Breast epithelium (tissue), 4 donors: ENCODE measurements at places on chromosomes 7 and 10. TPM values are rescaled to one million over a fixed set of nuclear protein-coding genes. Genes with fewer than 3 reads are reported as not detected.
A peak's percentile ranks its signal among the peaks of the same experiment; 100 is the strongest.

DNA sequence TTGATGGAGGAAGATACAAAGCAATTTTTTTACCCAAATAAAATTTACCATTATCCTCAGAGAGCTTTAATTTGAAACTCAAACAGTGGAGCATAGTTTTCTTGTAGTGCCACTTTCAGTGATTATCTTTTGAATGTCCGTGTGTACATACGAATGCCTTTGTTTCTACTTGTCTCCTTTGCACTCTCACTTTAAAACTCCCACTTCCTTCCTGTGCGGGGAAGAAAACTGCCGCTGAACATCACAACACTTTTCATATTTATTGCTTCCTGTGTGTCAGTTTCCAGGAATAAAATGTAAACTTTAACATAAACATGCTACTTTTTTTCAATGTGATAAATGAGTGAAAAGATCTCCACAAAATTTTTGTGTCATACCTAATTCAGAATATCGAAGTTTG is 102.4 kb downstream of the SEMA3A start:
- no peak for DNase-seq
- H3K36me3 ChIP-seq: no peaks in the 10 kb centered on the region

- H3K27ac ChIP-seq: no peak overlapping the region
- H3K4me1 ChIP-seq: no peaks in the 10 kb centered on the region
- H3K4me3 ChIP-seq: no peak overlapping the region
These were observed 6.1 kb downstream of the GUSB start for GRCh38 chr7:65975814-65976445.

DNA sequence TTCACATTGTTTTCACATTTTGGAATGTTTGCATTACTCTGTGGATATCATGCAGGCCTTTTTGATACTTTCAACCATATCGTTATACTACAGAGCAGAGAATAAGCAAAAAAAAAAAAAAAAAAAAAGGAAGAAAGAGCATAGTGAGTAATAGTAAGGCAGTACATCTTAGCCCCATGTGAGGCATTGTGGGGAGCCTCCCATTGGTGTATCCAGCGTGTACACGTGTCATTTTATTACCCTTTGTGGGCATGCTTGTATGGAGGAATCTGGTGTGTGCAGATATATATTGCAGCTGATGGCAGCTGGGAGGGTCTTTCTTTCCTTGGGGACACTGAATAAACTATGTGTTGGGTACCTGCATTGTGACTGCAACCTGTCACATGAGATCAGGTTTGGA is 19.6 kb downstream of the R3HCC1L start:
- H3K36me3 ChIP-seq: no peaks in the 10 kb centered on the region
- H3K27ac ChIP-seq: no peak overlapping the region
- DNase-seq: no peak
- no peak overlapping the region for H3K4me3 ChIP-seq

DNA sequence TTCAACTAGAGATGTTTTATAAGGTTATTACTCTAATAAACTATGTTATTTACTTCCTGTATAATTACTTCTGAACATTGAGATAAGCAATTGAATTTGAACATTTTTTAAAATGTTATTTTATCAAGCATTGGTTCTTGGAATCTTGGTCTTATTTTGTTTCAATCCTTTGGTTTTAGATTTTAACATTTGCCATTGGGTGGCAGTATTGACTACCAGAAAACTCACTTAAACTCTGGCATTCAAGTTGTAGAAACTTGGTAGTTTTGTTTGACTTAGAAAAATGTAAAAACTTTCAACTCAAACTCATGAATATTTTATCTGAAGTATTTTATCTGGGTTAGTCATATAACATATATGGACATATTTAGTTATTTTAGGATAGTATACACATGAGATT is 48.1 kb downstream of the ATRNL1 start:
- no peak overlapping the region for H3K27ac ChIP-seq
- H3K4me1 ChIP-seq: no peaks in the 10 kb centered on the region
- DNase-seq: no peak
- no peak overlapping the region for H3K4me3 ChIP-seq
- no peaks in the 10 kb centered on the region for H3K36me3 ChIP-seq
- no peaks in the 10 kb centered on the region for H3K27me3 ChIP-seq

DNA sequence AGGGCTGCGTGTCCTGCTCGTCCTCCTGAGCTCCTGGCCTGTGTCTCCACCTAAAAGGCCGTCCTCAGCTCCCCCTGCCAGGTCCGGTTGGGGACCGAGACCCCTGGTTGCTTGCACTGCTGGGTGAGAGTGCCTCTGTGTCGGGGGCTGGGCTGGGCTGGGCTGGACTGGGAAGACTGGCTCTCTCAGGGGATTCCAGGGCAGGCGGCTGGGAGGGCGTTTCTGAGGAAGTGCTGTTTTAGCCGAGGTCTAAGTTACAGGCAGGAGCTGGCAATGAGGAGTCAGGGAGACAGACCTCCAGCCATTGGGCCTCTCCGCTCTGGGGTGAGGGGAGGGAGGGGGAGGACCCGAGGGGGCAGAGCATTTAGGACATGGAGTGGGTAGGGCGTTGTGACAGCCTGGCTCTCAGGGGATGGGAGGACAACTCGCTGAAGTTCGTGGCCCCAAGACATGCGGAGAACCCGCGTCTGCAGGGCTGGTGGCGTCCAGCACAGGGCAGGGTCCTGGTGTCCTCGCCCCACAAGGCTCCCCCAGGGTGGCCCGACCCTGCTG is 20.9 kb downstream of the FOXK1 start:
- H3K4me1 ChIP-seq: no peaks in the 10 kb centered on the region
- no peaks in the 10 kb centered on the region for H3K36me3 ChIP-seq
- no peak overlapping the region for H3K27ac ChIP-seq
- no peak for DNase-seq
- no peak overlapping the region for H3K4me3 ChIP-seq

DNA sequence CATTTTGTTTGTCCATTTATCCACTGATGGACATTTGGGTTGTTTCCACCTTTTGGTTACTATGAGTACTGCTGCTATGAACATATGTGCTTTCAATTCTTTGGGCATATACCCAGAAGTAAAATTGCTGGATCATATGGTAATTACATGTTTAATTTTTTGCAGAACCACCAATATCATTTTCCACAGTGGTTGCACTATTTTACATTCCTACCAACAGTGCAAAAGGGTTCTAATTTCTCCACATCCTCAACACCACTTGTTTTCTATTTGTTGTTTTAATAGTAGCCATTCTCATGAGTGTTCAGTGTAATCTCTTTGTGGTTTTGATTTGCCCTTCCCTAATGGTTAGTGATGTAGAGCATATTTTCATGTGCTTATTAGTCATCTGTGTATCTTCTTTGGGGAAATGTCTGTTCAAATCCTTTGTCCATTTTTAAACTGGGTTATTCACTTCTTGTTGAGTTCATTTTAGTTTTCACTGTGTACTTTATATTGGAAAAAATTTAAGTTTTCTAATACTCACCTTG is 101.9 kb downstream of the HIBADH start:
- H3K27ac ChIP-seq: no peak overlapping the region
- H3K4me3 ChIP-seq: no peak overlapping the region
- no peaks in the 10 kb centered on the region for H3K4me1 ChIP-seq
- DNase-seq: no peak
- no peaks in the 10 kb centered on the region for H3K36me3 ChIP-seq

DNA sequence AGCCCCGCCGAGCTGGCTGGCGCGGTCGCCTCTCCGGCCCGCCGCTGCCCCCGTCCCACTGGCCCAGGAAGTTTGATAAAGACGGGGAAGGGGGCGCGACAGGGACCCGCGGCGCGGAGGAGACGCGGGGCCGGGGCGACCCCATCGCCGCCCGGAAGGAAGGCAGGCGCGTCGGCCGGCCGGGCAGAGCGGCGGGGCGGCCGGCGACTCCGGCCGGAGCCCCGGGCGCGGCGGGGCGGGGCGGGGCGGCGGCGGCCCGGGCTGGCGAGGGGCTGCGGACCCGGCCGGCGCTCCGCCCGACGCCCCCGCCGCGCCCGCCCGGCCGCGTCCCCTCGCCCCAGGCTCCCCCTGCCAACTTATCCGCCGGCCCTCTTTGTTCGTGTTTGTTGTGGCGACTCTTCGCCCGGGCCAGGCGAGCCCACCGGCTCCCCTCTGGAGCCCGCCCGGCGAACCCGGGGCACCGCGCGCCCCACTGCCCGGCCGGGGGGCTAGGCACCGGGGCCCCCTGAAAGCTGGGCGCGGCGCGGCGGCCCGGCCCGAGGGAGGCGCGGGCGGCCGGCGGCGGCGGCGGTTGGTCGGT is 571 bp downstream of the KDM7A start:
- no peaks in the 10 kb centered on the region for H3K27me3 ChIP-seq
- peak overlapping the region; percentile 96 for H3K4me3 ChIP-seq

DNA sequence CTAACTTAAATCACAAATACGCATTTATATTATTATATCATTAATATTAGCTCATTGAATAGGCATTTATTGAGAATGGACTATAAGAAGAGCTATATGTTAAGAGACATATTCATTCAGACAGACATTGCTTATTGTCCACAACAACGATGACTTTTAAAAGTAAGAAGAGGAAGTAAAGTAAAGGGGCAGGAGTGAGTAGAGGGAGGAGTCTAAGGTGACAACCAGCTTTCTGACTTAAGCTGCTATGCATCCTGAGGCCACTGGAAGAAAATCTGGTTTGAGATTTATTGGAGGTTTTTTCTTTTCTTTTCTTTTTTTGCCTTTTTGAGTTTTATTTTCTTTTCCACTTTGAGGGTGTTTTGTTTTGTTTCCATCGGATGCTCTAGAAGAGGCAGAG is 723.5 kb downstream of the GRM8 start:
- no peak for DNase-seq
- H3K27me3 ChIP-seq: no peaks in the 10 kb centered on the region
- no peak overlapping the region for H3K27ac ChIP-seq
- H3K36me3 ChIP-seq: no peaks in the 10 kb centered on the region
- H3K4me3 ChIP-seq: no peak overlapping the region
- H3K4me1 ChIP-seq: no peaks in the 10 kb centered on the region

DNA sequence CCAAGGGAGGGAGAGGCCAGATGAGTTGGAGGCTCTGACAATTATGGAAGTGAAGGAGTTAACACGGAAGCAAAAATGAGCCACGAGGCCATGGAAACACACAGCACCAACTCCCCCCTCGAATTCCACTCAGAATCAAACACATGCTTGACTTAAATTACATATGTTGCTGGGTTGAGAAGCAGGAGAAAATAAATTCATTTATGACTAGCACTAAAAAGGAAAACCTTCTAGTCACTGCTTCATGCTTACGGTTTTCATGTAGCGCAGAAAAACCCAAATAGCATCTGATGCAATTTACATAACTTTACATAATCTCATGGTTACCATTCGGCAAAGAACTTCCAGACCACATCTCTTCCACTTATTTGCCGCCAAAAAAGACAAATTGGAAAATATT is 51.5 kb downstream of the SFMBT2 start:
- H3K27ac ChIP-seq: no peak overlapping the region
- no peaks in the 10 kb centered on the region for H3K36me3 ChIP-seq
- no peak overlapping the region for H3K4me3 ChIP-seq
- no peaks in the 10 kb centered on the region for H3K4me1 ChIP-seq

DNA sequence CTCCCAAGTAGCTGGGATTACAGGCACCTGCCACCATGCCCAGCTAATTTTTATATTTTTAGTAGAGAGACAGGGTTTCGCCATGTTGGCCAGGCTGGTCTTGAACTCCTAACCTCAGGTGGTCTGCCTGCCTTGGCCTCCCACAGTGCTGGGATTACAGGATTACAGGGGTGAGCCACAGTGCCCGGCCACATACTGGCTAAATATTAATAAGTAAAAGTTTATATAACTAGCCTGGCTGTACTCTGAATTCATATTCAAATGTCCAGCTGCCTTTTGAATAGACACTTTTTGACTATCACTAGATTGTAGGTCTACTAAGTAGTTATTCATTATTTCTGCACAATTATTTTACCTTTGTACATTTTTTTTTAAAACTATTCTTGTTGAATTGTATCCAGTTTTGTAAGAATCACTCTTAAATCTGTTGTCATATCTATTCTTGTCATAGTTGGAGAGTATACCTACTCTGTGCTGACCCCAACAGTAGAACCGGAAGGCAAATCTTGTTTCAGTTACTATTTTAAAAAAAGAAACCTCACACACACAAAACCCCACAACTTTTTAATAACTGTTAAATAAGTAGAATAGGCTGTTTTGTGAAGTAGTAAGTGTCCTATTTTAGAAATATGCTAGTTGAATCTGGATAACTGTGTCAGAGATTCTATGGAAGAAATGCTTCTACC is 29.6 kb downstream of the MINPP1 start:
- no peaks in the 10 kb centered on the region for H3K27me3 ChIP-seq
- no peak overlapping the region for H3K27ac ChIP-seq
- no peak overlapping the region for H3K4me3 ChIP-seq

DNA sequence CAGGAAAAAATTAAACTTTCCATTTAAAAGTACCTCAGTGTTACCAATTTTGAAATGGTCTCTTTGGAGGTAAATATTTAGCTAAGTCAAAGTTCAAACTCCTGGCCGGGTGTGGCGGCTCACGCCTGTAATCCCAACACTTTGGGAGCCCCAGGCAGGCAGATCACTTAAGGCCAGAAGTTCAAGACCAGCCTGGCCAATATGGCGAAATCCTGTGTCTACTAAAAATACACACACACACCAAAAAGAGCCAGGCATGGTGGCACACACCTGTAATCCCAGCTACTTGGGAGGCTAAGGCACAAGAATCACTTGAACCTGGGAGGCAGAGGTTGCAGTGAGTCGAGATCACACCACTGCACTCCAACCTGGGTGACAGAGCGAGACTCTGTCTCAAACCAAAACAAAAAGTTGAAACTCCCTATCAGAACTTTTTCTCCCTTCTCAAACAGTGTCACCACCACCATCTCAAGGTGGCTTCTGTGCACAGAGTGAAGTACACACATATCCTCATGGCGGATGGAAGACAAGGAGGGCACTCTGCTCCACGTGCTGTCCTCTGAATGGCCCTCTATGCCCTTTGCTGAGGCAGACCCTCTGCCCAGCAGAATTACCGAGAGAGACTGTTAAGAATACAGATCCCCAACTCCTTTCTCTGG is 11.7 kb upstream of the PIK3CG start:
- no peak overlapping the region for H3K27ac ChIP-seq
- H3K4me3 ChIP-seq: no peak overlapping the region
- H3K27me3 ChIP-seq: no peaks in the 10 kb centered on the region

DNA sequence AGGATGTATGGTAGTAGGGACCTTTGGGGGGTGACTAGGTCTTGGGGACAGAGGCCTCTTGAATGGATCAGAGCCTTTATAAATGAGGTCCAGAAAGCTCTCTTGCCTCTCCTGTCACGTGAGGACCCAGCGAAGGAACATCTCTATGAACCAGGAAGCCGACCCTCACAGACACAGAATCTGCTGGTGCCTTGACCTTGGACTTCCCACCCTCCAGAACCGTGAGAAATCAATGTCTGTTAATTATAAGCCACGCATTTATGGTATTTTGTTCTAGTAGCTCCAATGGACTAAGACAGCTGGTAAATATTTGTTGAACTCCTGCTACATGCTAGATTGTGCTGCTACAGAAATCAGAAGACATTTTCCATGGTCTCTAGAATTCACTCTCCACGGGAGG is 276.9 kb downstream of the SFMBT2 start:
- no peak for DNase-seq
- no peaks in the 10 kb centered on the region for H3K36me3 ChIP-seq
- no peak overlapping the region for H3K27ac ChIP-seq

GRCh38 chr7:155850001-155850436 is 37.8 kb upstream of the SHH start:
- DNase-seq: no peak
- no peaks in the 10 kb centered on the region for H3K4me1 ChIP-seq
- no peaks in the 10 kb centered on the region for H3K36me3 ChIP-seq
- no peaks in the 10 kb centered on the region for H3K27me3 ChIP-seq
- H3K4me3 ChIP-seq: no peak overlapping the region
- no peak overlapping the region for H3K27ac ChIP-seq

The AKR1C4 gene
- total RNA-seq: not detected

The BET1 gene
- 18.1 TPM for total RNA-seq

The OR13A1 gene
- total RNA-seq: 0.33 TPM

The EGFR gene
- total RNA-seq: 164 TPM

The MEPCE gene
- 40.6 TPM for total RNA-seq
